A549 treated with AZD2906 at 1 μM for 4 hours (cell line): ENCODE measurements at places on chromosomes 6 and 20. TPM values are rescaled to one million over a fixed set of nuclear protein-coding genes. Genes with fewer than 3 reads are reported as not detected.

The RPS6KA2 gene
- 0.28 to 0.46 TPM (median 0.30 TPM) in 5 replicates for total RNA-seq

The NR2E1 gene
- total RNA-seq, result 0.05 TPM in 2 of 5 replicates, not detected in the others

The GLP1R gene
- total RNA-seq, result not detected in 5 replicates

The EPB41L1 gene
- total RNA-seq, result 64.2 to 80.1 TPM (median 76.8 TPM) in 5 replicates

The CD83 gene
- total RNA-seq, result 1.5 to 2.3 TPM (median 1.7 TPM) in 5 replicates

The SIRPA gene
- 19.4 to 23.0 TPM (median 22.5 TPM) in 5 replicates for total RNA-seq

The CYP24A1 gene
- total RNA-seq, result 48.3 to 76.0 TPM (median 65.1 TPM) in 5 replicates

The MRPL18 gene
- total RNA-seq, result 72.2 to 97.1 TPM (median 88.3 TPM) in 5 replicates
